Erythroblast (primary cell): ENCODE measurements at places on chromosomes 11 and 22.

- no peak for DNase-seq
Observed at GRCh38 chr11:63851364-63851763, 12.5 kb downstream of the MARK2 start.

GRCh38 chr11:75946531-75947530 is 131.8 kb downstream of the UVRAG start:
- no peak for DNase-seq

DNA sequence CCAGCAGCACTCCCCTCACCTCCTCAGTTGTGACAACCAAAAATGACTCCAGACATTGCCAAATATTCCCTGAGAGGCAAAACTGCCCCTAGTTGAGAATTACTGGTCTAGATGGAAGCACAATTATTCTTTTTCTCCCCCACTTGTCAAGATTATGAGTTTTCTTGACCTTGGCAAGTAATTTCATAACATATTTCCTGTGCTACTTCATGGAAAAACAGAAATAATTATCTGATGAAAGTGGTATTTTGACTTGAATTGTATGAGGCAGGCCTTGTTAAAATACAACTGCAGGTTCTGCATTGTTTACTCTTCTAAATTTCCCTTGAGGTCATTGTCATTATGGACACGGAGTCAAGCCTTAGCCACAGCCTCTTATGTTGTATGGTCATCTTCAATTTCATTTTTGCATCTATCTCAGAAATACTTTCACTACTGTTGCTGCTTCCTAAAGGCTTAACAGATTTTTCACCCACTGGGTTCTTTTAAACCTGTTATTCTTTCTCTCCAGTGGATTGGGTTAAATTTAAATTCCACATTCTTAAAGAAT is 32.2 kb upstream of the LDLRAD3 start:
- DNase-seq, result no peak

- DNase-seq, result no peak
Observed at GRCh38 chr22:38406617-38407016, 48.4 kb downstream of the KCNJ4 start.
